Effector memory CD8-positive, alpha-beta T cell (primary cell): ENCODE measurements at places on chromosomes 16 and 17.
A peak's percentile ranks its signal among the peaks of the same experiment; 100 is the strongest.

GRCh38 chr17:50541716-50542688 lies 5.0 kb upstream of the SPATA20 start:
- peaks cover 7% of the 10 kb centered on the region for H3K27me3 ChIP-seq
- H3K4me3 ChIP-seq: peak overlapping the region; percentile 86
- peaks cover 3% of the 10 kb centered on the region for H3K36me3 ChIP-seq
- DNase-seq: peak; percentile 82
- peak overlapping the region; percentile 93 for H3K27ac ChIP-seq

GRCh38 chr16:52578007-52578828 lies 31.3 kb upstream of the TOX3 start:
- no peak for DNase-seq
- H3K27me3 ChIP-seq: no peaks in the 10 kb centered on the region
- no peaks in the 10 kb centered on the region for H3K4me1 ChIP-seq
- no peak overlapping the region for H3K27ac ChIP-seq

DNA sequence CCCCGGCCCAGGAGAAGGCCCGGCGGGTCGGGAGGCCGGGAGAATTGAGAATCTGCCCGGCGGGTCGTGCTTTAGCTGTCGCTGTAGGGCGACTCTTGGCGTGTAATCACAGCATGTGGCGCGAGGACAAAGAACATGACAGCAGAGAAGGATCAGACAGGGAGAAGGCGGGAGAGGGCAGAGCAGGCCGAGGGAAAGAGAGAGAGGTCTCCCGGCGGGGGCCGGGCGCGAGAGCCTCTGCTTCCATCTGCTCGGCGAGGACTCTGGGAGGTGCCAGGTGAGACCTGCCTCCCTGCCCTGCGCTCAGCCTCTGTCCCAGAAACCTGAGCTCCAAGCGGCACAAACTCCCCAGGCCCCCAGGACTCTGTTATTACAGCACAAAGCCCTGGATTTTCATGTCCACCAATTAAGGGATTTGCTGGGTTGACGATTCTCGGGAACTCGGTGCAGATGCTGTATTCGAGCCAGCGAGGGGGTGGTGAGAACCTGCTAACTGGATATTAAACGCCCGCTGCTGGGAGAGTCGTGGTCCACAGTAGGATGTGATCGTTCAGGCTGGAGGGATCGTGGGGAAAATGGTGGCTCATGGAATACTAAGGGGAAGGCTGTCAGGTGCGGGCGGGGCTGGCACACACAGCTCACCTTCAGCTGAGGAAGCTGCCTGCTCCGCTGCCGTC lies 172.0 kb upstream of the CIBAR2 start:
- H3K4me1 ChIP-seq: no peaks in the 10 kb centered on the region
- no peak overlapping the region for H3K27ac ChIP-seq
- H3K36me3 ChIP-seq: no peaks in the 10 kb centered on the region

DNA sequence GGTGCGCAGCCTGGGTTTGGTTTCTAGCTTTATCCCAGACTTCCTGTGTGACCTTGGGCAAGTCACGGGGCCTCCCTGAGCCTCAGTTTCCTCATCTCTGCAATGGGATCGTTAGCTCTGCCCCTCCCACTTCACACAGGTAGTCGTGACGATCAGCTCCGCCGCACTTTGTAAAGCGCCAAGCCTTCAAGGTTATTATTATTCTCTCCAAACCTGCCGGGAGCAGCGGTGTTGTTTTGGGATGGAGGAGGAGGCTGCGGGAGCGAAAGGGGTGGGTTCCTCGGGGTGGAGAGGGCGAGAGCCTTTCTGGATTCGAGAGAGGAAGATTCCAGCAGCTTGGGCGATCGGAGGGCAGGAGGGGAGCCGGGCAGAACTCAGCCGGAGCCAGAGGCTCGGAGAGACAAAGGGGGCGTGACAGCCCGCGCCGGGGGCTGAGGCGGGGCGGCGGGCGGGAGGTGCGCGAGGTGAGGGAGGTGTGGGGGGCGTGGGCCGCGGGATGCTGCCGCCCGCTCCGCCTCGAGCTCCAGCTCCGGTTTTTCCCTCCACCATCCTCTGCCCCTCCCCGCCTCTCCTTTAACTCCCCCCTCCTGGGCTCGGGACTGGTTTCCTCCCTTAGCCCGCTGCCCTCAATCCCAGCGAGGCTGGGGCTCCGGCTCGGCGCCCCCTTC lies at the start of gene EFNB3:
TSS of gene EFNB3 (plus strand) at position 602 of the 668 bp plus-strand sequence. CDS start 397 bp downstream, outside the sequence.
- no peak for DNase-seq
- peaks cover 12% of the 10 kb centered on the region for H3K36me3 ChIP-seq
- peak within 1 kb of the TSS; percentile 81 for H3K4me3 ChIP-seq
- H3K4me1 ChIP-seq: peaks cover 15% of the 10 kb centered on the region
- H3K27ac ChIP-seq: peak within 1 kb of the TSS; percentile 62

GRCh38 chr17:59607817-59608403 lies 11.8 kb upstream of the CLTC start:
- H3K4me1 ChIP-seq: no peaks in the 10 kb centered on the region
- H3K27me3 ChIP-seq: no peaks in the 10 kb centered on the region
- peaks cover 54% of the 10 kb centered on the region for H3K36me3 ChIP-seq
- DNase-seq: no peak
- no peak overlapping the region for H3K27ac ChIP-seq
- H3K4me3 ChIP-seq: no peak overlapping the region

GRCh38 chr16:50002190-50002589 lies 22.8 kb upstream of the CNEP1R1 start:
- peaks cover 55% of the 10 kb centered on the region for H3K27me3 ChIP-seq
- no peaks in the 10 kb centered on the region for H3K4me1 ChIP-seq
- no peaks in the 10 kb centered on the region for H3K36me3 ChIP-seq
- no peak overlapping the region for H3K27ac ChIP-seq
- no peak for DNase-seq

GRCh38 chr17:49494399-49494985 lies 601 bp upstream of the NGFR start:
- H3K27me3 ChIP-seq: peaks cover 54% of the 10 kb centered on the region
- H3K27ac ChIP-seq: no peak overlapping the region

DNA sequence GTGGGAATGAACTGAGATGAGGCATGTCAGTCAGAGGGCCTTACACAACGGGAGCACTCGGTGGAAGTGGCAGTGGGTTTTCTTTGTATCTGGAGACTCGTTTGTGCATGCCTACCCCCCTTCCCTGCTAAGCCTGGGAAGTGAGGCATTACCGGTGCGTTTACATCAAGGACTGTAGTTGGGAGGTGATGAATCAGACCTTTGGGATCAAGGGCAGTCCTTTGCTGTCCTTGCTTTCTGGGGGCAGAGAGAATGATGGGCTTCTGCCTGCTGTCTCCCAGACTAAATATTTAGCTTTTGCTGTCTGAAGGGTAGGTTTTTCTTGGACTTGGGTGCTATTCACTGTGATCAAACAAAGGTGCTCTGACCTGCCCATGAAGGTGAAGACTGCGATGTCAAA lies 83.0 kb downstream of the WWP2 start:
- H3K36me3 ChIP-seq: peaks cover 36% of the 10 kb centered on the region
- no peak for DNase-seq
- no peak overlapping the region for H3K4me3 ChIP-seq
- H3K27me3 ChIP-seq: no peaks in the 10 kb centered on the region
- peaks cover 6% of the 10 kb centered on the region for H3K4me1 ChIP-seq

GRCh38 chr16:84344781-84345180 lies 23.6 kb upstream of the ATP2C2 start:
- no peak for DNase-seq
- H3K27me3 ChIP-seq: peaks cover 25% of the 10 kb centered on the region
- no peaks in the 10 kb centered on the region for H3K4me1 ChIP-seq
- no peak overlapping the region for H3K4me3 ChIP-seq
- H3K36me3 ChIP-seq: peaks cover 2% of the 10 kb centered on the region

GRCh38 chr17:66733759-66734158 lies 101.2 kb upstream of the CACNG5 start:
- no peak overlapping the region for H3K4me3 ChIP-seq
- H3K4me1 ChIP-seq: no peaks in the 10 kb centered on the region
- no peak overlapping the region for H3K27ac ChIP-seq
- H3K27me3 ChIP-seq: no peaks in the 10 kb centered on the region
- DNase-seq: no peak

DNA sequence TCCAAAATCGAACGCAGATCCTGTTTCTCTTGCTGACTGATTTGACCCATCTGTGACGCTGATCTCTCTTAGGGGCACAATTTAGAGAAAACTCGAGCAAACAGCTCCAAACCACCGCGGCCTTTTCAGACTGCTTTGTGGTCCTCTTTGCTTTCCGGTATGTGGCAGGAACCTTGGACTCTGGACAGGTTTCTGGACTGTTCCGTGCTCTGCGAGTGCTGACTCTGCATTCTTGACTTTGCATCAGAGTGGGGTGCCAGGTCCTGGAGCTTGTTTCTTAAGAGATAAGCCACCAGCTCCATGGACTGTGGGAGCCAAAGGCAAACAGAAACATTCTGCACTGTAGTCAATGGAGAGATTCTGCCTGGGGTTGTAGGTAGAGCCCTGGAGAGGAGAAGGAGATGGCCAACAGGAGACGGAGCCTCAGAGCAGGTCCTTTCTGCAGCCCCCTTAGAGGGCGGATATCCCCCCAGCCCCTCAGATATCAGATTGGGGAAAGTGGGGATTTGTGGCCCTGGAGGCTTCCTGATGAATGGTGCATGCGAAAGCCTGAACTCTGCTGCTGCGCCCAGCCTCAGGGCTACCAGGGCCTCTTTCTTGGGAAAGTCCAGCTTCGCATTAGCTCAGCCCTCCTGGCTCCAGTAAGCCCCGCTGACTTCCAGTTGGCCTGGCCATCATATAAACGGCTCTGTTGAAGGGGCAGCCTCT lies 65.6 kb downstream of the WIPI1 start:
- H3K36me3 ChIP-seq: no peaks in the 10 kb centered on the region
- no peak overlapping the region for H3K4me3 ChIP-seq
- H3K27ac ChIP-seq: no peak overlapping the region
- H3K27me3 ChIP-seq: no peaks in the 10 kb centered on the region
- no peak for DNase-seq
- peaks cover 3% of the 10 kb centered on the region for H3K4me1 ChIP-seq

GRCh38 chr17:50908860-50909764 lies 43.0 kb upstream of the TOB1 start:
- H3K36me3 ChIP-seq: peaks cover 6% of the 10 kb centered on the region
- no peaks in the 10 kb centered on the region for H3K27me3 ChIP-seq
- H3K4me1 ChIP-seq: peaks cover 42% of the 10 kb centered on the region
- H3K4me3 ChIP-seq: peak overlapping the region; percentile 50
- peak; percentile 64 for DNase-seq

- no peaks in the 10 kb centered on the region for H3K36me3 ChIP-seq
- no peak overlapping the region for H3K27ac ChIP-seq
- DNase-seq: no peak
- H3K4me1 ChIP-seq: no peaks in the 10 kb centered on the region
These were observed 31.3 kb upstream of the MRPS23 start for GRCh38 chr17:57881143-57881542.

DNA sequence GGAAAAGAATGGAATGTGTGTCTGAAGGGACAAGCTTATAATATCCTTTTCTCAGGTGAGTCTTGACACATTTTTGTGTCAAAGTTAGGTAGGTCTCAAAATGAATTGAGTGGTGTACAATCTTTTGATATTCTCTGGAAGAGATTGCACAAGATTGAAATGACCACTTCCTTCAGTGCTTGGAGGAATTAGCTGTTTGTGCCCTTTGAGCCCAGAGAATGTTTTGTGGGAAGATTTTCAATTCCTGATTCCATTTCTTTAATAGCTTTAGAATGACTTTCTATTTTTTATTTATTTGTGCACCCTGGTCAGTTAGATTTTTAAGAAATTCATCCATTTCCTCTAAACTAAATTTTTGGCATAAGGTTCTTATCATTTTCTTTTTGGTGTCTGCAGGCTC lies 1.6 kb upstream of the CCL13 start:
- no peak for DNase-seq
- no peak overlapping the region for H3K4me3 ChIP-seq
- H3K4me1 ChIP-seq: no peaks in the 10 kb centered on the region
- no peaks in the 10 kb centered on the region for H3K36me3 ChIP-seq
- H3K27ac ChIP-seq: no peak overlapping the region

DNA sequence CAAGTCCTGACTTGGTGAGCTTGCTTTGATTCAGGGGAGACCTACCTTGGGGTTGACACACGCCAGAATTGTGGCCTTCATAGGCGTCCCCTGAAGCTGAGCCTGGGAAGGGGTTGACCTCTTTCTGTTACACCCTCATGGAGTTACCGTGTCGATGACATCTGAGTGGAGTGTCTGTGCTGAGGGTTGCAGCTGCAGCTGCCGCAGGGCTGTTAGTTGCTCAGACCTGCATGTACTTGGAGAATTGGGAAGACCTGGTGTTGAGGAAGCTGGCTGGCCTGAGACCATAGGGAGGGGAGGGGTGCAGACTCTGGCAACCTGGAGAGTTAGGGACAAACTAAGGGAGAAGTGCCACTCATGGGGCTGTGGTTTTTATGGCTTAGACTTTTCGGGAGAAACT lies 9.6 kb downstream of the GSE1 start:
- no peaks in the 10 kb centered on the region for H3K27me3 ChIP-seq
- peak overlapping the region; percentile 17 for H3K4me3 ChIP-seq
- H3K27ac ChIP-seq: peak overlapping the region; percentile 70
- H3K4me1 ChIP-seq: peaks cover 67% of the 10 kb centered on the region
- no peak for DNase-seq

GRCh38 chr16:7304279-7304678 lies 28.4 kb upstream of the RBFOX1 start:
- no peaks in the 10 kb centered on the region for H3K4me1 ChIP-seq
- no peak overlapping the region for H3K4me3 ChIP-seq
- peaks cover 13% of the 10 kb centered on the region for H3K27me3 ChIP-seq
- no peaks in the 10 kb centered on the region for H3K36me3 ChIP-seq
- no peak overlapping the region for H3K27ac ChIP-seq
- DNase-seq: no peak

GRCh38 chr17:27477050-27477888 lies 21.0 kb downstream of the KSR1 start:
- peaks cover 3% of the 10 kb centered on the region for H3K36me3 ChIP-seq
- peaks cover 54% of the 10 kb centered on the region for H3K4me1 ChIP-seq
- DNase-seq: no peak

DNA sequence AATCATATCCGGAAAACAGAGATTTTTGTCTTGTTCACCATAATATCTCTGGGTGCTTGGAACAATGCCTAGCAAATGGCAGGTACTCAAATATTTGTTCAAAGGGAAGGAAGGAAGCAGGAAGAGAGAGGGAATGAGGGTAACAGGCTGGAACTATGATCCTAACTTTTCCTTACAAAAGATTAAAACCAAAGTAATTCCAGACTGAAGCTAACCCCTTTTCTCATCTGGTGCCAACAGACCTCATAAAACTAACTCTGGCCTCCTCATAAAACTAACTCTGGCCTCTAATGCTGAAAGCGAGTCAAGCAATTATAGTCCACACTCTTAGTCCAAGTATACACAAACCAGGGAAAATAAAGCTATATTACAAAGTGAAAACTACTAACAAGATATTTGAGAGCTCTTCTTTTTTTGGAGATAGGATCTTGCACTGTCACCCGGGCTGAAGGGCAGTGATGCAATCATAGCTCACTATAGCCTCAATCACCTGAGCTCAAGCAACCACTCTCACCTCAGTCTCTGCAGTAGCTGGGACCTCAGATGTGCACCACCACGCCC lies 84.6 kb downstream of the KANSL1 start:
- no peaks in the 10 kb centered on the region for H3K27me3 ChIP-seq
- no peak for DNase-seq
- H3K27ac ChIP-seq: peak overlapping the region; percentile 57
